Left forelimb (tissue), 1 donor: ENCODE measurements at places on chromosomes 1 and 21.

DNA sequence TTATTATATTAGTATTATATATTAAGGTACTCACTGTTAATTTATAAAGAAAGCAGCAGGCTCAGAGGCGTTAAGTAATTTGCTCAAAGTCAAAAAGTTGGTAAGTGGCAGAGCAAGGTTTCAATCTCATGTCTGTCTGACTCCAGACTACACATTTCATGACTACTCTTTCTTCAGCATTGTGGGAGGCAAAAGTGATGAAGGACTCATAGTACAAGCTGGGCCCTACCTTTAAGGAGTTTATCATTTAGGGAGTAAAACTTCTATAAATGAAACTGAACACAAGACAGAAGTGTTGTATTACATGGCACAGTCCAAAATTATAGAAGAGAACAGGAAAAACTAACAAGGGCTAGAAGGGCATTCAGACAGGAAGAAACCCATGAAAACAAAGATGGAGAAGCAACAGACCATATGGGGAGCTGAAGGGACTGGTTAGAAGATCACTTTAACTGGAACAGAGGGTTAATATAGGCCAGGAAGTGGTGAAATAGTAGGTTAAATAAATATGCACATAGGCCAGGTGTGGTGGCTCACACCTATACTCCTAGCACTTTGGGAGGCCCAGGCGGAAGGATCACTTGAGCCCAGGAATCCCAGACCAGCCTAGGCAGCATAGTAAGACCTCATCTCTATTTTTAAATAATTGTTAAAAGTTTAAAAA is 11.5 kb downstream of the SORT1 start:
- no peak for DNase-seq

DNA sequence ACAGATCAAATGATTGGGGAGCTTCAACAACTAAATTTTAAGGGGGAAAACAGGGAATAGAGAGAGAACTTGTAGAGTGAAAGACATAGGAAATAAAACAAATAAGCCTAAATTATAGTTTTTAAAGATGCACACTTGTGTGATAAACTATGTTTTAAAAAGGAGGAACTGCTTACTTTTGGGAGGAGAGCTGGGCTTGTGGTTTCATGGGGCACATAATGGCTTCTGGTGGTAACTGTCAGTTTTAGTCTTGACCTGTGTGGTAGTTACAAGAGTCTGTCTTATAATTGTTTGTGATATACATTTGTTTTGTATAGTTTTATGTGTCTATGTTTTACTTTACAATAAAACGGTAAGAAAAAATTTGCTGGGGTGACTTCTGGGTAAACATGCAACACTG is 165.3 kb downstream of the COL24A1 start:
- no peak for DNase-seq

- DNase-seq = no peak
Observed at GRCh38 chr1:180181048-180181447, 26.4 kb downstream of the QSOX1 start.

- no peak for DNase-seq
Observed at GRCh38 chr1:75085931-75086330, 48.3 kb upstream of the LHX8 start.

GRCh38 chr1:85323770-85324169 is 47.3 kb upstream of the BCL10 start:
- no peak for DNase-seq
